ENCODE measurements at places on chromosomes 16 and 17.

DNA sequence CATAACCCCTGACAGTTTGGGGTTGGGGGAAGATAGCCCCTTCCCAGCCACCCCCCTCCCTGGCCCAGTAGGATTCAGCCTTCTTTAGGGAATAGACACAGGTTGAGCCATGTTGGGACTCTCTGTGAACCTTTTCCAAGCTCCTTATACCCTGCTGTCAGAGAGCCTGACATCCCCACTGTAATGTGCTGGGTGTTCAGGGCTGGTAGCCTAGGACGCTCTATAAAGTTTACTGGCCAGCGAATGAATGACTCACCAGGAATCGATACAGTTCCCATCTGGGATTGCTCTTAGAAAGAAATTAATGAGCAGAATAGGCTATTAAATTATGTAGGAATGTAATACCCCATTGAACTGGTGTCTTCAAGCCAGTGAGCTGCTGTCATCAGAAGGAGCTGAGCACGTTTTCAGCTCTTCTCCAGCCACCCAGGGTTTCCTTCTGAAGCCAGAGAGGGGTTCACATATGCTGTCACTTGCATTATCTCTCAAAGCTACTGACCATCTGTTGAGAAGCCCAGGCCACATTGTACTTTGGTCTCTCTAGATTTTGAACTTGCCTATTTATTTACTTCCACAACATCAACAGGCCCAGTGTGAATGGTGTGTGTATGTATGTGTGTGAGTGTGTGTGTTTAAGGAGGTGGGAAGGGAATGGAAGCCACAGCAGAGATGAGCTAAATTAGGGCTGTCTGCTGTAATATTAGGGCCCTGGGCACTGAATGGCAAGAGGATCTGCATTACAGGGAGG is 64.9 kb downstream of the SPACA3 start:
- DNase-seq: peak; percentile 5

DNA sequence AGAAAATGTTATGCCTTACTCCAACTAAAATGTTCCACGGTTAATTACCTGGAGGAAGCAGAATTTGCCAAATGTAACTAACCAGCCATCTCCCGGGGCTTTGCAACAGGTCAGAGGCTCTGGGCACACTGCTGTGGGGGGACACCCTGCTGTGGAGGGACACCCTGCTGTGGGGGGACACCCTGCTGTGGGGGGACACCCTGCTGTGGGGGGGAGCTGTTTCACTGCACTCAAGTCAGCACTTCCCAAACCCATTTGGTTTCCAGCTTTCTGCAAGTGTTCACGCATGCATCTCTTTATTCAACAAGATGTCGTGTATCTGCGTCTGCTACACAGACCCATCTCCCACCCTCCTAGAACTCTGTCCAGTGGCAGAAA is 239.5 kb downstream of the C16orf95 start:
- no peak for DNase-seq

DNA sequence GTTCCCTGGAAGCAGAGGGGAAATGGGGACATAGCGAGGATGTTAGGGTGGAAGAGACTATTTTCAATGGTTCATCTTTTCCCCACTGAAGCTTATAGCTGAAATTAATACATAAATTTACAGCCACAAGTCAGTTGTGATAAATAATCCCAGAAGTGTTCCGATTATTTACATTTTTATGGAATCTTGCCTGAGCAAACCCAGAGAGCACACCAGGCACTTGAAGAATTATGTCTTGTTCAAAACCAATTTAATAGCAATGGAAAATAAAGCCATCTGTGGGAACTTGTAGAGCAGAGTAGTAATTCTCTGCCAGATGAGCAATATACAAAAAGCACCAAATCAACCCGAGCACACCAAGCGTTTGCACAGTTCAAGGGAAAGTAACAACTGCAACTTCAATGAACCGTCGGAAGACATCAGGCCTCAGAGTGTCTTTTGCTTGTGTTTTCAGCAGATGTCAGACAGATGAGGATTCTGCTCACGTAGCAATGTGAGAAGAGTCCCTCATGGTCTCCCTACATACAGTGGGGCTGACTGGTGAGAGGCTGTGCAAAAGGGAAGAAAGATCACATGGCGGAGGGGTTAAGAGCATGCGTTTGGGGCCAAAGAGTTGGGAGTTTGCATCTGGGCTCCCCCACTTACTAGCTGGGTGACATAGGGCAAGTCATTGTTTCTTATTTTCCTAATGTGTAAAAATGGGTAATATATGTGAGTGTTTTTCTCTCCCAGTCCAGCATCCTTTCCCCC is 148.7 kb upstream of the HS3ST2 start:
- DNase-seq: no peak

GRCh38 chr17:64615028-64615677 is 47.0 kb downstream of the SMURF2 start:
- DNase-seq: no peak

Data from cerebellar cortex (tissue), 1 donor.